Osteoblast (primary cell): ENCODE measurements at places on chromosomes 4 and X. TPM values are rescaled to one million over a fixed set of nuclear protein-coding genes. Genes with fewer than 3 reads are reported as not detected.

KDR gene
- not detected in 2 replicates for total RNA-seq

NLGN3 gene
- 0.29 and 0.36 TPM in 2 replicates for total RNA-seq

PCDH11X gene
- under 0.01 TPM in 1 of 2 replicates, not detected in the other for total RNA-seq

DNA sequence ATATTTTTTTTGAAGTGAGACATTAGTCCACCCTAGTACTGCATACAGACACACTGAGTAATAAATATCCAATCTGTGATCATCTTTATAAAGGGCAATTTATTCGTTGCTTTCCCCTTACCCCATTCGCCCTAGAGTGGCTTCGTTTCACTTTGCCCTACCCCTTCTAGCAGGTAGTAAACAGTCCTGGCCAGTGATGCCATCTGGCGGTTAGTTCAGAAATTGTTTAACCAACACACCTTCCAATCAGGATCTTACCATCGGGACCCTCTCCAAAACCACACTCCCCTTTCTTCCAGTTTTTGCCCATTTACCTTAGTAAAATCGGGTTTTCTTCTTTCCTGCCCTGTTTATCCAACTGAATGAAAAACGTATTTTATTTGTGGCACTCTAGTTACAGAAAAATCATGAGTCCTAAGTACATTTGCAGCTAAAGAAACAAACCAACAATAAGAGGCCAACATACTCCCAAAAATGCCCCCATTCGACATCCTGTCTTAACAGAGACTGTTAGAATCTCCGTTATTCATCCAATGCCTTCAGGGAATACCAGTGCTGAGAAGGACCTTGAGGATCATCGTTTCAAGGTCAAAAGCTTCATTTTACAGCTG, 2.2 kb downstream of the PPA2 start:
- DNase-seq: peak; percentile 90

- no peak for DNase-seq
These were observed 236.7 kb downstream of the NR3C2 start for GRCh38 chr4:148205476-148205875.

- no peak for DNase-seq
These were observed 118.1 kb downstream of the WDFY3 start for GRCh38 chr4:84848432-84848831.
